ENCODE measurements at places on chromosomes 12 and 14.
A peak's percentile ranks its signal among the peaks of the same experiment; 100 is the strongest.

DNA sequence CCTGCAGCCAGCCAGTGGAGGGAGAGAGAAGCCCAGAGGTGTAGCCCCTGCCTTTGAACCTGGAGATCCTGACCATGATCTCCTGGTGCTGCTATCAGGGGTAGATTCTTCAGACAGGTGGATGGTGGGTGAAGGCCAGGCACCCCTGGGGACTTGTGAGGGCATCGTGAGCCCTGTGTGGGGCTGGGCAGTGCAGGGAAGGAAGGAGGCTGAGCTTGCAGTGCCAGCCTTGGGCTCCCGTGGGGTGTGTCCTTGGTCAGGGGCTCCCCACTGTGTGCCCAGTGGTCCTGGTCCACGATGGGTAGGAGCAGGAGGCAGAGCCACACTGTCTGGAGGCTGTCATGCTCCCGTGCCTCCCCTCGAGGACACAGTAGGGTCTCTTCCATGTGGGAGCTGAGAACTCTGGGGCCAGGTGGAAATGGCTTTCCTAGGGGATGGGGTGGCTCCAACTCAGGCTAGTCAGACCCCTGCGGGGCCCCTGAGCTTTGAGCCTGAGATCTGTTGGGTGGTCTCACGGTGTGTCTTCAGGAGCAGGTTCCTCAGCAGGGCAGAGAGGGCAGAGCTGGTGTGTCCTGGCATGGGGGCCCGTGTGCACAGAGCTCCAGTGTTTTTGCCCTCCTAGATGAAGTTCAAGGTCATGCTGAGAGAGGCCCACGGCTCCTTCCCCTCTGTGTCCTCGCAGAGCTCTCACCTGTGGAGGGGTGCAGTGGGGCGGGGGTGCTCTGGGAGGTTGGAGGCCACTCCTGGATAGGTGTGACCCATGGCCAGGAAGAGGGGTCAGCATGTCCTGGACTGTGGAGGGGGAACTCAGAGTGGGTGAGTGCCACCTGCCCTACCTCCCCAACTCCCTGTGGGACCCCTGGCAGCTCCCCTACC, 25.0 kb downstream of the RTL1 start:
- no peak for DNase-seq

- peak; percentile 33 for DNase-seq
Measured at GRCh38 chr12:132559652-132560363, 50.6 kb downstream of the LRCOL1 start.

DNA sequence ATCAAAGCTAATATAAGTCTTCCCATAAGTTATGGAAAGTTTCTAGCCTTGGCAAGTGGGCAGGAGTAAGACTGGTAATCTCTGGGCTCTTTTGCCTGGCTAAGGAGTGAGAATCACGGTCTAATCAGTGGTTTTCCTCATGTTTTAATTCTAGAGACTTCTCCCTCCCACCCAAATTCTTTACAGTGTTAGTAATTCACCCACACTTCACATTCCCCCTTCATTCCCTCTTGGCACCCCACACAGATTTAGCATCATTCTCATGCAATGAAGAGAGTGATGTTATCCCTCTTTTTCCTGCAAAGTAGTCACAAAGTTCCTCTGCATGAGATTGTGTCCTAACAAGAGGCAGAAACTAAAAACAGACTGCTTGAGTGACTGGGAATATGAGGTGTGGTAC, 28.6 kb upstream of the CACNA2D4 start:
- DNase-seq: no peak

DNA sequence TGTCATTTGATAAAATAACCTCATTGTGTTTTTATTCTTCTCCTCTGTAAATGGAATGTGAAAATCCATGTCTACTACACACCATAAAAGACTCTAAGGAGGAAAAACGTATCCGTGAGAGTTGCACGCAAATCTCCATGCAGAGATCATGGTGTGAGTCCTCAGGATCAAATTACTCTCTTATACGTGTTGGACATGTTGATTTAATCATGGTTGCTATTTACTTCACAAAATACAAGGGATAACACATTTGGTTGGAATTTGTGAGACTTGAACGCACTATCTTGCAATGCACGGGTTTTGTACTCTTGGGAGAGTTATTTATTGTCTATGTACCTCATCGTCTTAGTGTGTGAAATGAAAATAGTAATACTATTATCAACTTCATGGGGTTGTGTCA, 128.0 kb upstream of the RASSF8 start:
- no peak for DNase-seq

Measured in GDM1 (cell line).